Cardiac septum (tissue), 1 donor: ENCODE measurements at places on chromosomes 12 and 14.

DNA sequence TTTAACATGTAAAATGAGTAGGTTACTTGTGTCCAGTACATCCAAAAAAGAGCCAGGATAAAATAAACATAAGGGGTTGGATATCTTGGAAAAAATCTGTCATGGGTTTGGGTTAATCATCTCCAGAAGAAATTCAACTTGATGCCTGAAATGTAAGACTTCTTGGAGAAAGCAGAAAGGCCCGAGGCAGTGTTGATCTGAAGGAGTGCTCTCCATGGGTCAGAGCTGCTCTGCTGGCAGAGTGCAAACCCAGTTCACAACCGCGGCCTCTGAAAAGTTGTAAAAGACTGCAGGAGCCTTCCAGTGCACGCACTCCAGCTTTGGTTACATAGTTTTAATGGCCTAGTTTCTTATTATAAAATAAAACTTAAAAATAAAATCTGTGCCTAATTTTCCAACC, 97.3 kb upstream of the ALX1 start:
- no peak for DNase-seq

DNA sequence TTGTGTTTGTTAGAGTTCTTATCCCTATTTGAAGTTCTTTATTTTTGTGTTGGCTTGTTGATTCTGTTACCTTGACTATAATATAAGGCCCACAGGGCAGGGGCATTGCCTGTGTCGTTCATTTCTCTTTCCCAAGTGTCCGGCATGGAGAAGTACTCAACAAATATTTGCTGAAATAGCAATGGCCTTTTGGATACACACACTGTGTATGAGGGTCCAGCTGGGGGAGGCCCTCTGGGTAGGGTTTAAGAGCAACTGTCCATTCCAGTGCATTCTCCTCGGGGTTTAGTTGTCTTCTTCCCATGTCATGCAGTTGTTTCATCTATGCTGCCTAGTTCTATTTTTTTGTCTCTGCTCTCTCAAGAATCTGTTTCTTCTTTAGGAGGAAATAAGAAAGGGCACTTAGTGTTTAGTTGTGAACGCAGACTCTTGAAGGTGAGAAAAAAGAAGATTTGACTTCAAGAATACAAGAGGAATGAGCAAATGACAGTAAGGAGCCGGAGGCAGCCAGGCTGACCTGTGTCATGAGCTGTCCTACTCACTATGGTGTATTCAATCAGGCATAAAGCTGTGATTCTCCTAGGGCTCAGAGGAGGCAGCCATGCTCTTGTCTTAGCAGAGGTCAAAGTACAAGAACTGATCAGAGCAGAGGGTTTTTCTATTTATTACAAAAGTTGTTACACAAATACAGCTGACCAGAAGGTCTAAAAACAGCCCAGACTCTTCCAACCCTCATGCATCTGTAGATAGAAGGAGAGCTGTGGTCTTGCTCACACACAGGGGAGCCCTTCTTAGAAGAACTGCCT, 10.2 kb downstream of the ERG28 start:
- no peak for DNase-seq

DNA sequence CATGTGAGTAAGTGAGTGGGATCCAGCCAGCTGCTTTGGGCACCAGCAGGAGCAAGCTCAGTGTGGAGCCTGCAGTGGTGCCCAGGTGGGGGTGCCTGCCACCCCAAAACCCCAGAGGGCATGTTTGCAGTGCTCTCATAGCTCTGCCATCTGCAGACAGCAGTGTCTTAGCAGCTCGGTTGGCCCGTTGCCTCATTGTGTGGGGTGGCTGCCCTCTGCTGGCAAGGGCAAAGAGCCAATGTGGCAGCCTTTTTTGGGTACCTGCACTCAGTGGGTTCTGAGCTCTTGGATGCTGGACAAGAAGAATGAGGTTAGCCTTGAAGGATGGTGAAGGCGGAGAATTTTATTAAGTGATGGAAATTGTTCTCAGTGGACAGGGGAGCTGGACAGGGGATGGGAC, 52.3 kb downstream of the NEUROD4 start:
- DNase-seq = peak; percentile 87

DNA sequence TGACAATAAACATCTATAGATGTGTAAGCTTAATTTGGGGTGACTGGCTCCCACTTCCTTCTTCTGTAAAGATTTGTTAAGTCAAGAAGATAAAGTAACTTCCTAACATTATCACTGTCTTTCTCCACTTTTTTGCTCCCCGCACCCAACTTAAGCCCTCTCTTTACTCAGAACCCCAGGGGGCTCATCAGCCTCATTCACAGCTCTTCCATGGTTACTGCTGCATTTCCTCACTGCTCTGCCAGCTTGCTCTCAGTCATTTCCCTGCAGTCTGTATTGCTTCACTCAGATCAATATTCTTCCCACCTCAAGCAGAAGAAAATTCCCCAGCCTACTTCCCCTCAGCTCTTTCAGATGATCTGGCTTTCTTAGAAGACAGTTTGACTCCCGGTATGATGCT, 102.0 kb downstream of the PIK3C2G start:
- DNase-seq = no peak

GRCh38 chr12:87679251-87679650, 349.9 kb downstream of the C12orf50 start:
- DNase-seq = no peak
